Activated CD4-positive, CD25-positive, alpha-beta regulatory T cell treated with anti-CD3 and anti-CD28 coated beads, Interleukin-2, amount 50 U/mL, for 24 hours (primary cell): ENCODE measurements at places on chromosomes 12 and 14.

DNA sequence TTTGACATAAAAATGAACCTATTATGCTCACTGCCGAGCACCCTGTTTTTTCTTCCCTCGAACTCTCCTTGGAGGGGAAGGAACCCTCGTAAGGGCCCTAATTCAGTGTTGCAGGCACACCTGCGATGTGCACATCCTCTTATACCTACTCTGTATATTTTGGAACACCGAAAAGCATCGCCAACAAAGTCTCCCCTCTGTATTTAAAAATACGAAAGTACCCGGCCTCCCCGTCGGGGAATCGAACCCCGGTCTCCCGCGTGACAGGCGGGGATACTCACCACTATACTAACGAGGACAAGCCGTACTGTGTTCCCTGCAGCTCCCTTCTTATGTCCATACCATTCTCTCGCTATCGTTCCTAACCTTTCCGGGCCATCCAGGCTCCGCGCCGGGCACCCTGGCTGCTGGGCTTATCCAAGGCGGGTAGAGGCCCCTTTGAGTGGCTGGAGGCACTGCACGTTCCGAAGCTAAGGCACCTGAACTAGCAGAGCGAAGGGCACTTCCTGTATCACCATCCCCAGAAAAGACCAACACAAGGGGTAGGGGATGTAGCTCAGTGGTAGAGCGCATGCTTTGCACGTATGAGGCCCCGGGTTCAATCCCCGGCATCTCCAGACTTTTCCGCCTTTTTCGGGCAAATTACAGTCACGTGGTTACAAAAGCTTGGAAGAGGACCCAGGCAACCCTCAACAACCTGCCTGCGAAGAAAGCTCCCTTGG, 25.1 kb upstream of the UBC start:
- ATAC-seq = peak; percentile 76

DNA sequence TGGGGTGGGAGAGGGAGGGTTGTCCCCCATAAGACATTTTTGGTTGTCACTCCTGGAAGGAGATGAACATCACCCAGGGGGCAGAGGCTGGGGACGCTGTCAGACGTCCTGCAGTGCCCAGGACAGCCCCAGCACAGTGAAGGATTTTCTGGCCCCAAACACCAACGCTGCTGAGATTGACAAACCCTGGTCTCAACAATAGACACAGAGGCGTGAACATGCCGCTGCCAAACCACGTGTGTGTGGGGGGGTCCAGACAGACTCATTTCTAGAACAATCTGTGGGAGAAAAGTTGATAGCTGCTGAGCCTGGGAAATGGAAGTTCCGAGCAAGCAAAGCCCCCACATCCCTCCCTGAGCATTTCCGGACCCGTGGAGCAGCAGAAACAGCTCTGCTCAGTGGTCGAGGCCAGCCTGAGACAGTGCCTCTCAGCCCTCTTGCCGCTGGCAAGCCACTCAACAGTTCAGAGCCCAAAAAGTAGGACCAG, 43.8 kb upstream of the CLMN start:
- no peak for ATAC-seq

GRCh38 chr12:127038761-127039160, 1228.2 kb upstream of the TMEM132C start:
- no peak for ATAC-seq

- ATAC-seq = no peak
Observed at GRCh38 chr14:54498095-54498531, 9.3 kb upstream of the GMFB start.

DNA sequence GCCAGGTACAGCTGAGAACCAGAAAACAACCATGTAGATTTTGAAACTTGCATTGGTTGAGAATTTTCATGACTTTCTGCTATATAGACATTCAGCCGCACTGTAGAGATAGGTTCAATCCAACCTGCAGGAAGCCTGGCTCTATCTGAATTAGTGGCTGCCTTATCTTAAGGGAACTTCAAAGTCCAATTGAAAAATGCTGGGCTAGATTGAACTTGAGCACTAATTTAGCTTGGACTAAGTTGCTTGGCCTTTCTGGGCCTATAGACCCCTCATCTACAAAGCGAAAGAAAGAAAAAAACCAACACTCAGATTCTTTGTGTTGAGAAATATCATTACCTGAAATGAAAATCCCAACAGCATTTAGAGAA, 332.4 kb downstream of the NUAK1 start:
- ATAC-seq = no peak

DNA sequence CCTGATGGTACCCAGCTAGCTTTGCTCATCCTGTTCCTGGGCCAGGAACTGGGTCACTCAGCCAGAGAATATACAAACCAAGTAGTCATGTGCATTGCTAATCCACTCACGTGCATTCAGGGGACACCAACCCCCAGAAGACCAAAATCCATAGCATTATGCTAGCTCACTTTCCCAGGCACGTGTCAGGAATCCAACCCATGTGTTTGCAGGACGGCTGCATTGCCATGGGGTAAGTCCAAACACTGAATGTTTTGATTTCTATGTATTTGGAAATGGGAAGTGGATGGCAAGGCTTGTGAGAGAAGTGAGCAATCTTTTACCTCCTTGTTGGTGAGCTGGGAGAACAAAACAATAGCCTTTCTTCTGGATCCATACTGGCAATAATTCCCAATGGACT, 87.1 kb upstream of the FOXN3 start:
- no peak for ATAC-seq

DNA sequence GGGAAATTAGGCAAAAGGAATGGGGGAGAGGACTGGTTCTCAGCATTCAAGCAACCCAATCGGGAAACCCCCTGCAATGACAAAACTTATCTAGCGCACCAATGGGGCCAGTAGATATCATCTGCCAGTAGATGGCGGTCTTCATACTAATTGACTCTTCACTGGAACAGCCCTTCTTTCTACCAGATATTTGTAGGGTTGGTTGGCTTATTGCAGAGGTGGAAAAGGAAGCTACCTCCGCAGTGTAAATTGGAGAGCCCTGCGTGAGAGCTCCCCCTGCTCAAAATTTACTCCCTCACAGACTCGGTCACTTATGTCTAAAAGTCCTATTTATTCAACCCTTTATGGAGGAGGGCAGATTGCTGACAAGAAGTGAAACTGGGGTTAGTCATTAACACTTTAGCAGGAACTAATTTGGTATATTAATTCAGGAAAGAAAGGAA, 166.1 kb upstream of the CCND2 start:
- ATAC-seq = peak; percentile 91

GRCh38 chr12:7638064-7638759, 27.5 kb downstream of the APOBEC1 start:
- no peak for ATAC-seq

- peak; percentile 82 for ATAC-seq
Observed at GRCh38 chr14:38079268-38079667, 128.4 kb upstream of the SSTR1 start.

GRCh38 chr12:105040476-105040875, 43.8 kb downstream of the ALDH1L2 start:
- ATAC-seq = no peak

GRCh38 chr12:124601706-124602105, 34.3 kb upstream of the NCOR2 start:
- ATAC-seq = no peak

- ATAC-seq = no peak
Observed at GRCh38 chr14:72736308-72736707, 157.6 kb downstream of the DPF3 start.

GRCh38 chr14:104110491-104111209, 25.1 kb downstream of the ASPG start:
- no peak for ATAC-seq
